ENCODE measurements at places on chromosomes 13 and 19. TPM values are rescaled to one million over a fixed set of nuclear protein-coding genes. Genes with fewer than 3 reads are reported as not detected.
A peak's percentile ranks its signal among the peaks of the same experiment; 100 is the strongest.

- DNase-seq, result no peak
These were observed 7.9 kb upstream of the HSH2D start for GRCh38 chr19:16135430-16136127.

DNA sequence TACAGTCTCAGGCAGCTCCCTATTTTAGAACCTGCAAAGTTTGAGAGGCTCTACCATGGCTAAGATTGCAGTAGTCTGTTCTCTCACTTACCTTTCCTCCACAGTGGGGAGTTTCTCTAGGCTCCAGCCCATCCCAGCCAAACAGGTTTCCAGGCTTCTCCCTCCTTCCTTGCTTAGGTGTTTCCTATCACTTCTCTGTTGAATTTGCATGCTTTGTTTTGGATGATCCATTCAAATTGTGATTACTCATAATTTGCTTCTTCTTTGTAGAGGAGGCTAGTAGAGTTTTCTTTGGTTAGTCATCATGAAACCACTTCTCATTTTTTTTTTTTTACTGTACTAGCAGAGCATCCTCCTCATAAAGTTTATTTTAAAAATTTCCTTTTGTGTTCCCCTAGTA is 1242.2 kb upstream of the MIR17HG start:
- DNase-seq, result no peak

DNA sequence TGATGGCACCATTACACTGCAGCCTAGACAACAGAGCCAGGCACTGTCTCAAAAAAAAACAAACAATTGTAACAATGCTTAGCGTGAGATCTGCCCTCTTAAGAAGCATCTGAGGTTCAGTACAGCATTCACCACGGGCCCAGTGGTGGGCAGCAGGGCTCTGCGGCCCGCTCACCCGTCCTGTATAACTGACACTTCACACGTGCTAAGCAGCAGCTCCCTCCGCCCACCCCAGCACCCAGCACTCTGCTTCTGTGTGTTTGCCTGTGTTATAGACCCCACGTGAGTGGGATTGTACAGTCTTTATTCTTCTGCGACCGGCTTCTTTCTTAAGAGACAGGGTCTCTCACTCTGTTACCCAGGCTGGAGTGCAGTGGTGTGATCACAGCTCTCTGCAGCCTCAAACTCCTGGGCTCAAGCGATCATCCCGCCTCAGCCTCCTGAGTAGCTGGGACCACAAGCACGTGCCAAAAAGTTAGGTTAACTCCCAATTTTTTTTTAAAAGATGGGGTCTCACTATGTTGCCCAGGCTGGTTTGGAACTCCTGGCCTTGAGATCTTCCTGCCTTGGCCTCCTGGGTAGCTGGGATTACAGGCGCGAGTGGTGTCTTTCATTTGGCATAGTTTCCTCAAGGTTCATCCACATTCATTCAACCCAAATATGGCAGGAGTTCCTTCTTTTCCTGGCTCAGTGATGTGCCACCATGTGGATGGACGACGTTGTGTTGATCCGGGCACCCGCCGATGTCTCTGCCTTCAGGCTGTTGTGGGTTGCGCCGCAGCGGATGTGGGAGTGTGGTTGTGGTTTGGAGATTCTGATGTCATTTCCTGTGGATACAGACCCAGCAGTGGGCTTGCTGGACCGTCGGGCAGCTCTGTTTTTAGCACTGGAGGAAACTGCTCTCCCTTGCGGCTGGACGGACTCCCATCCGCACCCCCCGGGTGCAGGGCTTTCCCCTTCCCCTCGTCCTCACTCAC is 170.0 kb downstream of the KDM4B start:
- DNase-seq, result peak; percentile 47

DNA sequence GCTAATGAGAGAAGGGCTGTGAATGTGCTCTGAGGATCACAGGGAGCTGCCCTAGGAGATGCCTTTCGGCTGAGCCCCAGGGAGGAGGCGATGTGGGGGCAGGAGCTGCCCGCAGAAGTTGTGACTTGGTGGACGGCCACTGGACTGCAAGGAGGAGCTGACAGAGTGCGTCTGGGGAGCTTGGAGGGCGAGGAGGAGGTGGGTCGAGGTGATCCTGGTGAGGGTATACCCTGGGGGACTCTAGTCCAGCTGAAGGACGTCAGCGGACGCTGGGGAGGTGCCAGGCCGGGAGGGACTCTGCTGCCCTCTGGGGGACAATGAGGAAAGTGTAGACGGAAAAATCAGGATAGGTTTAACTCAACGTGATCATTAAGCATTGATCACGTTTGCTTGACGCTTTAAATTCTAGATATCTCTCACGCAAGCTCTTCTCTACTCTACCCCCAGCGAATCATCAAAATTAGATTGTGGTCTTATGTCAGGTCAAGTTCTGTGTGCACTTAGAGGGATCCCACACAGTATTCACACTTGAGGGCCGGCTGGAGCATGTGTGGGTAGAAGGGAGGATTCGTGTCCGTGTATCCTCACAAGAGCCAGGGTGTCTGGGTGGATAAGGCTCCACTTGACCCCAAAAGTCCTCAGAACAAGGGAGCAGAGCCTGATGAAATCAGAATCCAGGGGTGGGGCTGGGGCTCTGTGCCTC is 3.3 kb upstream of the CEACAM7 start:
- DNase-seq, result no peak

- no peak for DNase-seq
These were observed 134.4 kb downstream of the KL start for GRCh38 chr13:33150662-33151061.

DNA sequence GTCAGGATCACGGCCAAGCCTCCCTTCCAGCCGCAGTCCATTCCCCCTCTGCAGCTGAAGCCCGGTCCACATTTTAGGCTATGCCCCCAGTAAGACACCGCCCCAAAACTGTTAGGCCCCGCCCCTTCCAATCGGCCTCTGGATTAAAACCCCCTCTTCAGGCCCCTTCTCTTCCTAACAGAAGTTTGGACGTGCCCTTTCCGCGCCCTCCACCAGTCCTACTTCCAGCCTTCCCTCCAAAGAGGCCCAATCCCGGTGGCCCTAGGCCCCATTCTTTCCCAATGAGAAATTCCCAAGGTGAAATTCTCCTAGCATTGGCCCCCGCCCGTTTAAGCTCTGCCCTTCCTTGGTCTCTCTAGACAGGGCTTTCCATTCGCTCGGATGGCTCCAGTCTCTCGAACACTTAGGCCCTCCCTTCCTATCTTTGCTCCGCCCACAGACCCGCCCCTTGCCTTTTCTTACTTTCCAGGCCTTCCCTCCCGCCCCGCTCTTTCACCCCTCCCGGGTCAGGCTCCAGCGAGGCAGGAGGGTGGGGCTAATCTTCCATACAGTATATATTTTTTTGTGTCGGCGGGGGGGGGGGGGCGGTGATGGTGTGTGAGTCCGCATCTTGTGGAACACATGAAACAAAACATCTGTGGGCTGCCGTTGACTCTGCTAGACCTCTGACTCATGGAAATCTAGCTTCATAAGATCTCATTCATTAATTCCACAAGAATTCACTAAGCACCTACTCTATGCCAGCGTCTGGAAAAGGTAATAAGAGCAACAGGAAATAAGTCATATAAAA is 13.6 kb downstream of the LTBP4 start:
- peak; percentile 99 for DNase-seq

GRCh38 chr13:31731921-31732320 is 7.4 kb upstream of the RXFP2 start:
- no peak for DNase-seq

GRCh38 chr13:24998433-24998832 is 97.5 kb upstream of the PABPC3 start:
- no peak for DNase-seq

GRCh38 chr13:59250336-59251189 is 913.2 kb downstream of the DIAPH3 start:
- DNase-seq, result no peak

GRCh38 chr13:100536643-100537180 is 51.9 kb downstream of the GGACT start:
- no peak for DNase-seq

GRCh38 chr19:3178973-3179738 is 587 bp downstream of the S1PR4 start:
- no peak for DNase-seq

DNA sequence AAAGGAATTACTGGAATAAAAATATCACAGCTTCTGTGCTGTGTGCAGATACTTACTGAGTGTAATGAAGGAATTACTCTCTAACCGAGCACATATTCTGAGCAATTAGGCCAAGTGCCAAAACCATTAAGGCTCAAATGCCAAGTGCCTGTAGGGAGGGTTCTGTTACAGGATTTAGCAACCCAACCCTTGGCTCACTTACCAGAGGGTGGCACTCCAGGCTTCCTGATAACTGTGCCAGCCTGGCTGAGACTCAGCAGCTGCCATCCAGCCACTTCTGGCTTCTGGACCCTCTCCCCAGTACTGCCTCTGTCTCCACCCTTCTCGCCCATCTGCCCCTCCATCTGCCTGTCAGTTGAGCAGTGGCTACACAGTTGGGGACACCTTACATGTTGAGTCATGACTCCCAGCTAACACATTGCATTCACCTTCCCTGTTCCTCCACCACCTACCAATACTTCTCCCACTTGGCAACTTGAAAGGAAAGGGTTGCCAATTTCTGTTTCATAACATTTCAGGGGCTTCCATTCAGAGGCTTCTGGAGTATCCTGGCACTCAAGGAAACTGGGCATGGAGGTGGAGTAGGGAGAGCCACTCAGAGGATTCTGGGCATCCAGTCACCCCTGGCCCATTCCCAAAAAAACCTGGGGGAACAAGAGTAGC is 110.5 kb downstream of the COG6 start:
- no peak for DNase-seq

DNA sequence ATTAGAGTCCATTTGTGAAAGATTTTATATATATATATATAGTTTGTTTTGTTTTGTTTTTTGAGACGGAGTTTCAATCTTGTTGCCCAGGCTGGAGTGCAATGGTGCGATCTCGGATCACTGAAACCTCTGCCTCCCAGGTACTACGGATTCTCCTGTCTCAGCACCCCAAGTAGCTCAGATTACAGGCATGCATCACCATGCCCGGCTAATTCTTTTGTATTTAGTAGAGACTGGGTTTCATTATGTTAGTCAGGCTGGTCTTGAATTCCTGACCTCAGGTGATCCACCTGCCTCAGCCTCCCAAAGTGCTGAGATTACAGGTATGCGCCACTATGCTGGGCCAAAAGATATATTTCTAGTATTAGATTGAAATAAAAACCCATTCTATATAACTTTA is 4.0 kb upstream of the ZNF701 start:
- no peak for DNase-seq

DNA sequence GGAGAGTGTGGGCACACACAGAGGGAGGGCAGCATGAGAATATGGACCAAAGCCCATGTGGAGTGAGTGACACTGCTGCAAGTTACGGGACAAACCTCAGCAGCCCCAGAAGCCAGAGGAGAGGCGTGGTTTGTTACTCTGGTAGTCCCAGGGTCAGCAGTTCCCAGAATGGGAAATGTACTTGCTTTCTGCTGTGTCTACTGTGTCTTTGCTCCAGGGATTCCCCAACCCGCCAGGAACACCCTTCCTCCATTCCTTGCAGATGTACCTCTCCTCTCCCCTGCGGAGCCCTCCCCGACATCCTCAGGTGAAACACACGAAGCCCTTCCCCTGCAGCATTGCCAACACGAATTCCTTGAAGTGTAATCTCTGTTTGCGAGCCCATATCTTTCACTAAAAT is 47.2 kb downstream of the MYO16 start:
- DNase-seq, result no peak

GRCh38 chr13:22110368-22110767 is 439.5 kb downstream of the FGF9 start:
- no peak for DNase-seq

DNA sequence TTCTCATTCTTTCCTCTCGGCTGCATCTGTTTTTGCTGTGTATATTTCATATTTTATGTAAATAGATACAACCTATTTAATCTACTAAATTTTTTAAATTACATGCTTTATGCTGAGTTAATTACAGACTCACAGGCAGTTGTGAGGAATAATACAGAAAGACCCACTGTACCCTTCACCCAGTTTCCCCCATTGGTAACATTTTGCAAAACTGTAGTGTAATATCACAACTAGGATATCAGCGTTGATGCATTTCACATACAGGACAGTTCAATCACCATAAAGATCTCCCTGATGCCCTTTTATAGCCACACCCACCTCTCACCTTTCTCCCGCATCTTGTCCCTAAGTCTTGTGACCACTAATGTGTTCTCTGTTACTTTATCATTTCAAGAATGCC is 43.5 kb downstream of the GSX1 start:
- DNase-seq, result no peak

DNA sequence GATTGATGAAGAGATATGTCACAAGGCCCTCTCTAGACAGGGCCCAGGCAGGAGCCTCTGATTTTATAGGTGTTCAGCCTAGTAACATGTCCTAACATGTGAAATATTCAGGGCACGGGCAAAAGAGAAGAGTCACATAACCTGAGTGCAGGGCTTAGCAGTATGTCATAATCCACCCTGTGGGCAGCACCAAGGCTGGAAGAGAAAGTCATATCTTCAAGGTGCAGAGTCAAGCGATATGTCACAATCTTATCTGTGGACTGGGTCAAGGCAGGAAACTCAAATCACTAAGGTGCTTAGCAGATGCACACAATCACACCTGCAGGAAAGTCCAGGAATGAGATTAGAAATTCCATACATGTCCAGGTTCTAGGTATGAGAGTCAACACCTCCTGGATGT is 51.5 kb upstream of the ZNF728 start:
- no peak for DNase-seq

TINCR gene
- total RNA-seq, result not detected

KPNA3 gene
- 48.6 TPM for total RNA-seq

OR7C1 gene
- not detected for total RNA-seq

C19orf85 gene
- not detected for total RNA-seq

ETV2 gene
- total RNA-seq, result 0.28 TPM

PEX11G gene
- total RNA-seq, result 0.72 TPM

UBL5 gene
- total RNA-seq, result 434 TPM

ZNF208 gene
- not detected for total RNA-seq

ZNF541 gene
- not detected for total RNA-seq

CD22 gene
- 0.18 TPM for total RNA-seq

All from IMR-90 (cell line).